ENCODE measurements at places on chromosomes 4 and X.

GRCh38 chr4:178937130-178937529 is 1494.9 kb upstream of the AGA start:
- DNase-seq, result no peak

DNA sequence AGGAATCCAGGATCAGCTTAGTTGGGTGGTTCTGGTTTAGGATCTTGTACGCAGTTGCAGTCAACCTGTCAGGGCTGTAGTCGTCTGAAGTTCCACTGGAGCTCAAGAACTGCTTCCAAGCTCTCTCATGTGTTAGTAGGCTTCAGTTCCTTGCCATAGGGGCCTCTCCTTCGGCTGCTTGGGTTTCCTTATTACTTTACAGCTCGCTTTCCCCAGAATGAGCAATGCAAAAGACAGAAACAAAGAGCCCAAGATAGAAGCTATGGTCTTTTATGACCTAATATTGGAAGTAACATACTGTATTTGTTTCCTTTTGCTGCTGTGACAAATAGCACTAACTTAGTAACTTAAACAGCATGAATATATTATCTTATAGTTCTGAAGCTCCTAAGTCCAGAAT is 51.7 kb downstream of the TIGD2 start:
- no peak for DNase-seq

- DNase-seq, result no peak
These were observed 63.3 kb upstream of the GAB1 start for GRCh38 chr4:143273160-143273917.

GRCh38 chr4:75904076-75904475 is 1.8 kb upstream of the PPEF2 start:
- DNase-seq, result no peak

- no peak for DNase-seq
These were observed 101.8 kb upstream of the HPF1 start for GRCh38 chr4:169859366-169860216.

- DNase-seq, result no peak
These were observed 245.0 kb upstream of the GPR101 start for GRCh38 chrX:137278825-137279224.

DNA sequence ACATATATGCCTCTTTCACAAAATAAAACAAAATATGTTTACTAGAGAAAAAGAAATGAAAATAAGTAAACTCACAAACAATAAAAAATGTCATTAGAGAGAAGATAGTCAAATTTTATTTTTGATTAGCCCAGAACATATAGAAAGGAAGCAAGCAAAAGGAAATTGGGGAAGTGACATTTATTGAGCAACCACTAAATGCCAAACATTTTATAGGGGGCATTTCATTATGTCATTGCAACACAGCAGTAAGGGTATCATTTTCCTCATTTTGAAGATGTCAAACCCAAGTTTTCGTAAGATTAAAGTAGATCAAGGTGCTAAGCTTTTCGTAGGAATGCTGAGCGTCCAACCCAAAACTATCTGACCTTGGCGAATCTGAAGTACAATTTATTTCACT is 1331.5 kb upstream of the PABPC4L start:
- DNase-seq, result no peak

DNA sequence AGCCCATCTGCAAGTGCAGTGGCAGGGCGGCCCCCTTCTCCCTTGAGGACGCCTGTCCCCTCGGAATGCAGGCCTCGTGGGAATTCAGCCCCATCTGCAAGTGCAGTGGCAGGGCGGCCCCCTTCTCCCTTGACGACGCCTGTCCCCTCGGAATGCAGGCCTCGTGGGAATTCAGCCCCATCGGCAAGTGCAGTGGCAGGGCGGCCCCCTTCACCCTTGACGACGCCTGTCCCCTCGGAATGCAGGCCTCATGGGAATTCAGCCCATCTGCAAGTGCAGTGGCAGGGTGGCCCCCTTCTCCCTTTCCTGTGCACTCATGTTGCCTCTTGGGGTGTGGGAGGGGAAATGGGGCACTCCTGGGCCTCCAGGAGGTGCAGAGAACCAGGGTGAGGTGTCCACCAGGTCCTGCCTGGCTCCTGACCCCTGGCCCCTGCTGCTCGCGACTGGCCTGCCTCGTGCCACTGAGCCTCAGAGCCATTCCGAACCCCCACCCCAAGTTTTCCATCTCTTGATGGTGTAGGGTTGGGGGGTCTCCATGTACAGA is 6.8 kb upstream of the SLC26A1 start:
- no peak for DNase-seq

- DNase-seq, result no peak
These were observed 37.2 kb upstream of the FAM9B start for GRCh38 chrX:9071031-9071650.

DNA sequence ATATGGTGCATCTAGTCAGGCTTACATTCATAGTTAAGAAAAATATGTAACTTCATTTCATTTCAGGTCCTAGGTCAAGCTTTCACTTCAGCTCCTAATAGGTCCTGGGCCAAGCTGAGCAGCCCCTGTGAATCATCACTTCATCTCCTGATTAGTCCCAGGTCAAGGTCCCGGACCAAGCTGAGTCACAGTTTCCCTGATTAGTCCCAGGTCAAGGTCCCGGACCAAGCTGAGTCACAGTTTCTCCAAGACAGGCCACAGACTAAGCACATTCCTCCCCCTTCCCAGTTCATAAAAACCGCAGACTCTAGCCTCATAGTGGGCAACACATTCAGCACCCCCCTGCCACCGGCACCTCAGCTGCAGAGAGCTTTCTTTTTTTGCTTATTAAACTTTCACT is 1331.8 kb downstream of the PCDH19 start:
- DNase-seq, result no peak

- no peak for DNase-seq
These were observed 127.6 kb downstream of the AASDH start for GRCh38 chr4:56259655-56260054.
